ENCODE measurements at places on chromosomes 4 and X.

GRCh38 chr4:169485086-169485485, 127.3 kb downstream of the NEK1 start:
- DNase-seq: no peak

- DNase-seq: no peak
Observed at GRCh38 chrX:2242980-2243379, 257.8 kb downstream of the DHRSX start.

- DNase-seq: no peak
Observed at GRCh38 chrX:150365990-150366911, 3.1 kb downstream of the MAMLD1 start.

DNA sequence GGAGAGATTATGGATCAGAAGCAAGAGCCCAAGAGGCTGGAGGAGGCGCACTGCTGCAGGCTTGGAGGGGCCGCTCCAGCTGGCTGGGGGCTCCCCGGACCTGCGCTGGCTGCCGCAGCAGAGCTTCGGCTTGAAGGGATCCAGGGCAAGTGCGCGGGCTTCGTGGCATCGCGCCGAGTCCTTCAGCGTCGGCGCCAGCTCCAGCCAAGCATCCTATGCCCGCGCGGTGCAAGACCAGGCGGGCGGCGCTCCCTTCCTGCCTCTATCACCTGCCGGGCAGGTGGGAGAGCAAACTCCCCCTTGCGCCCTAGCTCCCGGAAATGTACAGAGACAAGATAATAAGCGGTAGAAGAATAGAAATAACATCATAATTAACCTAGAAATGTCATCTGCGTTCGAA, 10.5 kb upstream of the UCP1 start:
- peak; percentile 6 for DNase-seq

GRCh38 chrX:53089224-53089842, 4.6 kb upstream of the KANTR start:
- DNase-seq: peak; percentile 41

- no peak for DNase-seq
Observed at GRCh38 chrX:38627683-38628082, 66.3 kb downstream of the TSPAN7 start.
